ENCODE measurements at places on chromosomes 2 and 18.

DNA sequence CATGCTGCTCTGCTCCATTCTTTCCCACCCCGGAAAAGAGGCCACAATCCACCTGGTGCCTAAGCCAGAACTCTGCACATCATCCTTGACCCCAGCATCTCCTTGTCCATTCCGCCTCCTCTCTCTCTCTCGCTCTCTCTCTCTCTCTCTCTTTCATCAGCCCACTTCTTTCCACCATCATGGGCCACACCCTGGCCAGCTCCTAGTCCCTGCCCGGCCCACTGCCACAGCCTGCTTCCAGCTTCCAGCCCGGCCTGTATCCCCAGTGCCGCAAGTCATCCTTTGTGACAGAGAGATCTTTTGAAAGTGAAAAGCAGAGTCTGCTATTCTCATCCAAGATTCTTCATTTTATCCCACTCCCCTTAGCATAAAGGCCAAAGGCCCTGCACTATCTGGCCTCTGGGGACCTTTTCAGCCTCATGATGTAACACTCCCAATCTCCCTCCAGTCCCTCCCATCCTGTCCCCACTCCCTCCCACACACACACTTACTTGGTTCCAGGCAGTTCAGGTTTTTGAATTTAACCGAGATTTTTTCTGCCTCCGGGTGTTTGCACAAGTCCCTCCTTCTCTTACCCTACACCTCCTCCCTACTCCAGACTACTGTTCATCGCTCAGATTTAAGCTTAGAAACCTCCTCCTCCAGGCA is 214.0 kb downstream of the EN1 start:
- DNase-seq = no peak

DNA sequence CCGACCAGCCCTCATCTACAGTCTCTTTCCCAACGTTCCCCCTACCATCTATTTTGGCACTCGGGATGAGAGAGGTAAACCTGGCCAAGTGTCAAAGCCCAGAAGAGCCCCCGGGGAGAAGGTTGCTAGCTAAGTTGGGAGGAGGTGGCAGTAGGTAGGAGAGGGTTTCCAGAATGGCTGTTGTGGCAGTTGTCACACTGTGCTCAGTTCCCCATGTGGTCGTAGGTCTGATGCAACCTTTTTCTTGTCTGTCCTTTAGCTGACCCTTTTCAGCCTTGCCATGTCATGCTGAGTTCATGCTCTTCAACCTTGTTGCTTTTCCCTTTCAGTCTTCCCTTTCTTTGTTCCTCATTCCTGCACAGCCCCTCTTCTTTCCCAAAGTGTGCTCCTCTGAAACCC is 34.5 kb downstream of the TTLL4 start:
- no peak for DNase-seq

GRCh38 chr18:26376105-26376504 is 149.9 kb downstream of the TAF4B start:
- no peak for DNase-seq

- DNase-seq = no peak
These were observed 524.2 kb downstream of the TRIB2 start for GRCh38 chr2:13240789-13241487.

DNA sequence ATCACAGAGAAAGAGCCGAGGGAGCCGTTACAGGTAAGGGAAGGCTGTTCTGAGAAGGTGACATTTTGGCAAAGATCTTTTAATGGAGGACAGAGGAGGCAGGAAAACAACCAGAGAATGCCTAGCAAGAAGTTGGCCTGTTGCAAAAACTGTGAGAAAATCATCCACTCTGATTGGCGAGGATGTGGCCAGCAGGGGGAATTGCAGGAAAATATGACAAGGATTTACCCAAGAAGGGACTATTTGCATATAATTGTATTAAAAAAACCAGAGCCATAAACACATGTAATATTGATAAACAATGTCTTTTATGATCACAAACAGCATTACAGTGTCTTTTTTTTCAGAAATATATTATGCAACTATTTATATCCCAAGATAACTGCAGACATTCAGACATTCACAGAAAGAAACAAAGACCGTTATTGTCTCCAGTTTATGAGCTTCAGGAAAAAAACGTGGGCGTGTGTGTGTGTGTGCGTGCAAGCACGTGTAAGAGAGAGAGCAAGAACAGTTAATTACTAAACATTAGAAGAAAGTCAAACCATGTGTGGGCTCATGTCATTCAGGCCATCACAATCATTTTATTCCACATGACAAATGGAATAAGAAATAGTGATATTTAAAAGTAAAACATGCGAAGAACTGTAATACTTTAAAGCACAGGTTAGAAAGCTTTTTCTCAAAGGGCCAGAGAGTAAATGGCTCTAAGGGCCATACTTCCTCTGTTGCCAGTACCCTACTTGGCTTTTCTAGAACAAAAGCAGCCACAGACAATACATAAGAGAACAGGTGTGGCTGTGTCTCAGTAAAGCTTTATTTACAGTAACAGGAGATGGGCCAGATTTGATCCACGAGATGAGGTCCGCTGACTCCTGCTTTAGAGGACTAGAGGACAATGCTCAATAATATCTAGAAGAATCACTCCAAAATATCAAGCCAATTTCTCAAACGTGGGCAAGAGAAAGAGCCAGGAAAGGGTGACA is 324.1 kb downstream of the DLGAP1 start:
- no peak for DNase-seq

DNA sequence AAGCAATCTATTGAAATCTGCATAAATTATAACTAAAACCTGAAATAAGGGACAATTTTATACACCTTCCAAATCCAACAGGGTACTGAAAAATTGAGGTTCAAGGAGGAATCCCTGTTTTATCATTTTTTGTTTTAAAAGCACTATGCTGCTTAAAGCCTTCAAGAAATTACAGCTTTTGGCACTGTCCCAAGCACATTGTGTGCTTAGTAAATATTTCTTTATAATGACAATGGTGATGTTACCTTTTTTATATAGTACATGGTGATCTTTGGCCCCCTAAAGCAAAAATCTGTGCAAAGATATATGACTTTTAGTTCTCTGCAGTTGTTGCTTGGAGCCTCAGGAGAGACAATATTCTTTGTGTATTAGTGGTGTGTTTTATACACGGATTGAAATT is 71.6 kb upstream of the EFEMP1 start:
- no peak for DNase-seq

All from epithelial cell of prostate (primary cell).